ENCODE measurements at places on chromosomes 16 and 17.

DNA sequence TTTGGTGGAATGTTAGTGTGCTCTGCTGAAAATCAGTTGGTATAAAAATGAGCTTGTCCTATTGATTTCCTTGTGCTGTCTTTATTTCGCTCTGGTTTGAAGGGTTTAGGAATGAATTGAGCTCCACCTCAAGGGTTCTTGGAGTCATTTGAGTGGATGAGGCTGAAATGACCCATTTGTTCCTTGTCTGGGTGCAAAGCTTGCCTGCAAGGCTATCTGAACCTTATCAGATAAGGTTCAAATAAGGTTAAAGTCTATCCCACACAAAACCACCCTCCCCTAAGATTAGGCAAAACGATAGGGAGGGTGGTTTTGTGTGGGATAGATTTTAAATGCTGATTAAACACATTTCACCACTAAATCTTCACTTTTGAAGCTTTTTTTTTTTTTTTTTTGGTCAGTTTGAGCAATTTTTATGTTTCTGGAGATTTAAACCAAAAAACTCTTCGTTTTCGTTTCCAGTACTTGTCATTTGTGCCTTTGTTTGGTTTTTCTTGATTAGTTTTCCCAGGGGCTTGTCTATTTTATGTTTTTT lies 62.7 kb downstream of the ARHGAP44 start:
- no peak for DNase-seq

GRCh38 chr16:70610273-70611223 lies 35.8 kb upstream of the IL34 start:
- DNase-seq = no peak

GRCh38 chr17:79810130-79811010 lies 13.5 kb upstream of the CBX8 start:
- DNase-seq = peak; percentile 92

DNA sequence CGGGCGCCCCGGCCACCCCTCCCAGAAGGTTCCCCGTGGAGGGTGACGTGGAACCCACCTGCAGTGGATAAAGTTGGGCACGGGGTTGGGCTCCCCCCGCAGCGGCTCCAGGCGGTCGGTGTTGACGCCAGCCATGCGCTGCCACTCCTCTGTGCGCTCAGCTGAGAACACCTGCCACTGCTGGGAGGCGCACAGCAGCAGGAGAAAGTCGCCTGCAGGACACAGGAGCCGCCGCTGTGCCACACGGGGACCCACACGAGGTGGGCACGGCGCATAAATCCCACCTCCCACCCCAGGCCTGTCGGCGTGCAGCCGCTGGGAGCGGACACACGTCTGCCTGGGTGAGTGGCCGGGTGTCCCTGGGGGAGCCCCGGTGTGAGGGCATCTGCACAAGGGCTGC lies 20.7 kb downstream of the CTU2 start:
- no peak for DNase-seq

DNA sequence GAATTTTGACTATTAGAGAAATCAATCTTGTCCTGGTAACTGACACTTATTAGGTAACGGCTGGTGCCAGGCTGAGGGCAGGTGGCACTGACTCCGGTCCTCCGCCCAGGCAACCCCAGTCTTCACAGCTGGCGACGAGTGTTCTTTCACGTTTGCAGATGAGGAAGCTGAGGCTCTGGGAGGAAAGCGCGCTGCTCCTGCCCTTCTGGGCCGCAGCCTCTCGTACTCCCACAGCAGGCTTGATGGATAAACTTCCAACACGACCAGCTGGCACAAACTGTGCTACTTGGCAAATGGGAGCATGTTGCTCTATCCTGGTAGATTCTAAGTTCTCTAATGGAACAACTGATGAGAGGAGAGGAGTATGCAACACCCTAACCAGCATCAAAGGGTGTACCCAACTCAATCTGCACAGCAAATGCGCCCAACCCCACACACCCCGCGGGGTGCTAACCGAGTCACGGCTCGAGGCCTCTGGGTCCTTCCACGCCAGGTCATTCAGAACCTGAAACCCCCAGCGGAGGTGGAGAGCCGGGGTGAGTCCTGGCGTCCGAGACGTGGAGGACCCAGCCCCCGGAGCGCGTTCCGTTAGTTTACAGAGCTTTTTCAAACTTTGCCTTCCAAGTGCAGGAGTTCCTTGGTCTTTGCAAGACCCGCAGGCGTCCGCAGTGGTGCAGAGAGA lies 477 bp upstream of the SLC47A1 start:
- no peak for DNase-seq

DNA sequence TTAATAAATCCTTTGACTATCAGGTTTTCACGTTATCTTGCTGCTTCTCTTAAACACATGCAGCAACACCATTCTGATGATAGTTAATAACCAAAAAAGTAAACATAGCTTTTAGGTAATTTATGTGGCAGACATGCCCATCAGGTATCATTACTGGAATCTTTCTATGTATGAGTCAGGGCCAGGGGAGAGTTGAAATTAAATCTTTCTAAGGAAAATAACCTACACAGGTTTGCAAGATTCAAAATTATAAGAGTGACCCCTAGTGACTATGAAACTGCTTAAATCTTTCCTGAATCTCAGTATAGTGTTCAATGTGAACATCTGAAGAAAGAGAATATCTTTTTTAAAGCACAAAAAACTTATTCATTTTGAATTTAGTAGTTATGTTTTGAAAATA lies 666.6 kb downstream of the CDH11 start:
- DNase-seq = no peak

DNA sequence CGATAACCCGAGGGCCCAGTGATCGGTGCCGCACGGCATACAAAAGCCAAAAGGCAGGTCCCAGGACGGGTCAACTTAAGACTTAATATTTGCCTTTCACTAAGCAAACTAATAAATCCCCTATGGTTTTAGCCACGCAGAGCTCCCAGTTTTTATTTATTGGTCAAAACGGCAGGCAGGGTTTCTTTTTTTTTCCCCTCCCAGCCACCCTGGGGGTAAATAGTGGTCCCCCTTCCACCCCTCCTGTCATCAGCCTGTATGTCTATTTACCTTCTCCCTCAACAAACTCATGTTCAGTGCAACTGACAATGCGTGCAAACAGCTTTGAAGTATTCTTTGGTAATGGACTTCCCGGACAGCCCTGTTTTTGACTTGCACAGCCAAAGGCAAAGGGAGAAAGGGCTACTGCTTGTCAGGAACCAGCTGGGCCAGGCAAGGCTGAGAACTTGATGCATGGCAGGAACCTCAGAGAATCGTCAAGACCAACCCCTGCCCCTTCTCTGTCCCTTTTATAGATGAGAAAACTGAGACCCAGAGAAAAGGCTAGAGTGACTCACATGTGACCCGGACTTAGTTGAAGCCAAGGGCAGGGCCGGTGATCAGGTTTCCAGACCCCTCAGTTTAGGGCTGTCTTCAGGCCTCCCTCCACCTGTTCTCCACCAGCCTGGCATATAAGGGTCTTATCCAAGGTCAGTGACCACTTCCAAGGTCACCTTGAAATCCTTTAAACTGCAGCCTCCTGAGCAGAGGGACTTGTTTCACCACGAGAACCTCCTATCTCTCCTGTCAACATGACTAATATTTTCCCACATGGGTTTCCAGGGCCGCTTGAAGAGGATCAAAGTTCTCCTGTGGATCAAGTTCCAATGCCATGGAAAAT lies 279.0 kb downstream of the SOX9 start:
- no peak for DNase-seq

DNA sequence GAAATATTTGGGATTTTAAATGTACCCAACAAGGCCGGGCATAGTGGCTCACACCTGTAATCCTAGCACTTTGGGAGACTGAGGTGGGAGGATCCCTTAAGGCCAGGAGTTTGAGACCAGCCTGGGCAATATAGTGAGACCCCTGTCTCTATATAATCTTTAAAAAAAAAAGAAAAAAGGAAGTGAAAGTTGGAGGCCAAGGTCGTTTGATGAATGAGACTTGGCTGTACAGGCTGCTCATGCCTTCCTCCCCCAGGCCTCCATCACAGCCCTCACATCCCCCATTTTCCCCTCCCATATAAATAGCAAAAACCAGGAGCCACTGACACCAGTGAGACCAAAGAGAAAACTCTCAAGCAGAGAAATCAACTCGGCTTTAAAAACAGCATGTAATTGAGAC lies 3.3 kb upstream of the CA7 start:
- no peak for DNase-seq

DNA sequence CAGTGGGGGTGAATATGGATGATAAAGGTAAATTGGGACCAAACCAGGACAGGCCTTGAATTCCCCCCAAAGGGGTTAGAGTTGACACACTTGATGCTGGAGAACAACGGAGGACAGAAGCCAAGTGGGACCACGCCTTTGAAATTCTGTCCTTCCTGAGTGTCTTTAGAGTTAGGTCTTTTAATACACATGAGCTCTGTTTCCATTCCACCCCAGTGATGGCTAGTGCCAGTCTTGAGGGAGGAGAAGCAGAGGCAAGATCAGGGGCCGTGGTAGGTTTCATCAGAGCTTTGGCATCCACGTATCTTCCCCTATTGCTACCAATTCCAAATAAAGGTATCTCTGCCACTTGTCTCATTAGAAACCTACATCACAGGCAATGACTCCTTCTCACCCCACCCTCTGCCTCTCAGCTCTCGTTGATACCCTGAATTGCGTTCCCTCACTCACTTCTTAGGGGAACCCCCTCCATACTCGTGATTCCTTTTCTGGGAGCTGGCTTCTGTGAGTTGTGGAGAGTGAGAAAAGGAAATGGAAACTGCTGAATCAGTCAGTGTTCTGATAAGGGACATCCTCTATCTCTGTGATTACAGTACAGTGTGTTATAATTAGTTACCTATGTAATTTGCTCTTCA lies 2.4 kb upstream of the CCL3L1 start:
- DNase-seq = no peak

GRCh38 chr16:87060034-87060986 lies 256.9 kb downstream of the C16orf95 start:
- no peak for DNase-seq

GRCh38 chr17:72336026-72336803 lies 215.4 kb downstream of the SOX9 start:
- DNase-seq = no peak

Data from COR-L47 (cell line).